ENCODE measurements at places on chromosomes 16 and 17.

- no peak for DNase-seq
- no peaks in the 10 kb centered on the region for H3K4me1 ChIP-seq
- H3K27me3 ChIP-seq: no peaks in the 10 kb centered on the region
- no peaks in the 10 kb centered on the region for H3K36me3 ChIP-seq
- H3K4me3 ChIP-seq: no peak overlapping the region
Measured at GRCh38 chr17:3012926-3013581, 50.4 kb downstream of the OR1D5 start.

- no peaks in the 10 kb centered on the region for H3K4me1 ChIP-seq
- H3K36me3 ChIP-seq: no peaks in the 10 kb centered on the region
- H3K4me3 ChIP-seq: no peak overlapping the region
- DNase-seq: no peak
- peaks cover 22% of the 10 kb centered on the region for H3K27me3 ChIP-seq
- H3K27ac ChIP-seq: no peak overlapping the region
Measured at GRCh38 chr17:74153821-74154430, 49.6 kb upstream of the RPL38 start.

DNA sequence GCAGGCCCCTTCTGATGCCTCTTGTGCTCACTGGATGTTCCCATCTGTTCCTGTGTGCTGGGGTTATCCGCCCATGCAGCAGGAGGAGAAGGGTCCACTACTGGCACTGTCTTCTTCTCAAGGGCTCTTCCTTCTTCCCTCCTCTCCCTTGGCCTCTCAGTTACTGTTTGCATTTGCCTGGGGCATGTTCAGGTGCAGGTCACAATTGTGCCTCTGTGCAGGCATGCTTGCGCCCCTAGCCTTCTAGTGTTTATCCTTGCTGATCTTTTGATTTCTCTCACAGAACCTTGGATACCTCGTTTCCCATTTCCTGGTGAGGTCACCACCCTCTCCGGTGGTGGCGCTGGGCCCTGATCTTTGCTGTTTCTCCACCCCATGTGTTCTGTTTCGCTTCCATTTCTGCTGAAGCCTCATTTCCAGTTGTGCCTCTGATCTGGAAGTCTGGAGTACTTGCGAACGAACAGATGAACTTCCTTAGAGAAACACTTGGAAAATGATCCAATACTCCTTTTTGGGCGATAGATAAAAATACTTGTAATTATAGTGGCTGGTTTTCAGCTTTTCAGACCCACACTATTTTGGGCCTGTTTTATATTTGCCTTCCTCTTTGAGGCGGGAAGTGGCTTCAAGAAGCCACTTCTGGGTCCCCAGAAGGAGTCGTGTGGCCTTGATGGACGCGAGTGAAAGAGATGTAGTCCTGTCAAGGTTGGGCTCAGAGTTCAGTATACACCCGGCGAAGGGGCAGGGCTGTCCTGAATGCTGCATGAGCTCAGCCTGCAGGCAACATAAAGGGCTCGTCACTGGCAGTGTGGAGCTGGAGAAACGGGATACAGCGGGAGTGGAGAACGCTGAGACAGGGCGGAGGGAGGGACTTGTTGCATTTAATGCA, 312.9 kb downstream of the SNX29 start:
- no peak for DNase-seq
- H3K27ac ChIP-seq: peak overlapping the region; percentile 4
- no peaks in the 10 kb centered on the region for H3K27me3 ChIP-seq
- H3K4me3 ChIP-seq: no peak overlapping the region

DNA sequence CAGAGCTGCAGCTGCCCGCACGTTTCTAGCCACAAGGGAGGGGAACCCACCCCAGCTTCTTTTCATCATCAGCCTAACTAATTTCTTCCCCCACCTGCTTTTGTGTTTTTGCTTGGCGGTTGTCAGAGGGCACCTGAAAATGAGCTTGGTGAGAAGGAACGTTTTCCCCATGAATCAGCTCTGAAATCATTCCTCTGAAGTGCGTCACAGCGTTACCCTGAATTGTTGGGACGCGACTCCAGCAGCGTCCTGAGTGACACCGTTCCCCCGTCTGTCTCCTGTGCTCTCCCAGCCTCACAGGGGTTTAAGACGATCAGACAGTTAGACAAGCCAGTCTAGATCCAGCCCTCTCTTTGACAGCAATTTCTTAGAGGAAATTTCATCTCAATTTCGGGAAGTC, 722.9 kb upstream of the EEF2KMT start:
- no peaks in the 10 kb centered on the region for H3K4me1 ChIP-seq
- H3K4me3 ChIP-seq: no peak overlapping the region
- DNase-seq: no peak

GRCh38 chr17:81371910-81372760, 23.1 kb upstream of the BAHCC1 start:
- H3K36me3 ChIP-seq: no peaks in the 10 kb centered on the region
- no peaks in the 10 kb centered on the region for H3K27me3 ChIP-seq

GRCh38 chr17:59115474-59115873, 8.8 kb upstream of the TRIM37 start:
- no peaks in the 10 kb centered on the region for H3K4me1 ChIP-seq
- H3K27me3 ChIP-seq: no peaks in the 10 kb centered on the region
- H3K4me3 ChIP-seq: no peak overlapping the region

- no peak for DNase-seq
- no peak overlapping the region for H3K4me3 ChIP-seq
- no peaks in the 10 kb centered on the region for H3K36me3 ChIP-seq
- H3K27ac ChIP-seq: no peak overlapping the region
Measured at GRCh38 chr17:17347956-17348871, 45.0 kb downstream of the NT5M start.

DNA sequence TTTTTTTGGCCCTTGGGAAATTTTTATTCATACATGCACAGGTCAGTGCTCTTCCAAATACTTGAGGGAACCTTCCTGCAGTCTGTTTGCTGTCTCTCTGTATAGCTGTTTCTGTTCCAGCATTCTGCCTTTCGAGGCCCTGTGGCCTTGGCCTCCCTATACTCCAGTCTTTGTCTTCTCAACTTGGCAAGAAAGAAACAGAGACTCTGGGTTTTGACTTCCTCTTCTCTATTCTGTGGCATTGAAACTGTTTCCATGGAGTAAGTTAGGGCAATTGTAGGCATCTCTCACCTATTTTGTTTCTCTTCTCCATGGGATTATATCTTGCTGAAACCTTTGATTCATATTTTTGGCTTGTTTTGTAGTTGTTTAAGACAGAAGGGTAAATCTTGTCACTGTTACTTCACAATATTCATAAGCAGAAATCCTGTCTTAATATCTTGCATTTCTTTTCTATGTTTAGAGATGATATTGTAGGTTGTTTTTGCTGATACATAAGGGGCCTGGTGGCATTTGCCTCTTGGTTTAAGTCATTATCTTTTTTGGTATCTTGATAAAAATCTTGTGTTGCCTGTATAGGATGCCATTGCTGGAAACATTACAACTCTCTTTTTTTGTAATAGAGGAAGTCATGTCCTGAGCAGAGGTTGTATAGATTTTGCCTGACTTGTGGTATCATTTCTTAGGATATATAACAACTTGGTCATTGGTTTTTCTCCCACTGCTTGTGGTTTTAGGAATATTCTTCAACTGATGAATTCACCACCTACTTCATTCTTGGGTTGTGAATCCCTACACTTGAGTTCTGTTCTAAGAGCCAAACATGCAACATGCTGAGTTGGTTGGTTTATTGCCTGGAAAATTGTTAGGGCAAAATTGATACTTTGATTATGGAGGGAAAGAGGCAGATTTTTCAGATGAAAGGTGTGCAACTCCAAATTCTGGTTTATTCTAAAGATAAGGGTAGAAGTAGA, 168.6 kb downstream of the FTO start:
- H3K4me1 ChIP-seq: no peaks in the 10 kb centered on the region
- no peaks in the 10 kb centered on the region for H3K27me3 ChIP-seq
- H3K27ac ChIP-seq: no peak overlapping the region
- H3K4me3 ChIP-seq: no peak overlapping the region
- no peak for DNase-seq

GRCh38 chr16:4865231-4865860, 18.1 kb downstream of the UBN1 start:
- no peak overlapping the region for H3K27ac ChIP-seq
- DNase-seq: no peak
- no peak overlapping the region for H3K4me3 ChIP-seq
- H3K36me3 ChIP-seq: peaks cover 10% of the 10 kb centered on the region
- peaks cover 13% of the 10 kb centered on the region for H3K4me1 ChIP-seq

DNA sequence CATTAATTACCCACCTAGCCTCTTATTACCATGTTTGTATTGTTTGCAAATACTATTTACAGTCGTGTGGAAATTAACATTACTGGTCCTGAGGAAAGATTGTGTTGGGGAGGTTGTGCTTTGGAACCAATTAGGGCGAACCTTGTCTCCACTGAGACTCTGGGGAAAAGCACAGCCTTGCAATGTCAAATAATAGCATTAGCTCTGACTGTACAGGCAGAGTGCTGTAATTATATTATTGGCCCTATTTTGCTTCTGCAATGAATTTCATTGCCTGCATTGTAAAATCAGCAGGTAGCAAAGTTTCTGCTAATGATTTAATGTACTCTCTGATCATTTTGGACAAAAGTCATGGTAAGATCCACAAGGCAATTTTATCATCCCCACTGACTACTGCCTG, 97.0 kb downstream of the WWOX start:
- no peak for DNase-seq
- peaks cover 10% of the 10 kb centered on the region for H3K4me1 ChIP-seq
- no peak overlapping the region for H3K27ac ChIP-seq
- no peaks in the 10 kb centered on the region for H3K27me3 ChIP-seq
- no peaks in the 10 kb centered on the region for H3K36me3 ChIP-seq

DNA sequence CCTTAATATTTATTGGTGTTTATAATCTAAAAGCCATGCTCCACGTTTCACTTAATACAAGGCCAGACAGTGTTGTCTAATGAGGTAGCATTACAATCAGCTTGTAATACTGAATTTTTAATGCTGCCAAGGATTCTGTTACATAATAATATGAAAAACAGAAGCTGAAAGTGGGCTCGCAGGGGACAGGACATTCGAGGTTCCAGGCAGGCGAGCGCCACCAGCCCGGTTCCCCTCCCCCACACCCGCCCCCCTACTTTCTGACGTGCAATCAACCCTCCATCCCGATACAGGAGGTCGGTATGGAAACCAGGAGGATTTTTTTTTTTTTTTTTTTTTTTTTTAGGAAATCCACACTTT, 6.2 kb upstream of the ZFHX3 start:
- H3K27me3 ChIP-seq: peaks cover 2% of the 10 kb centered on the region
- DNase-seq: no peak
- no peaks in the 10 kb centered on the region for H3K36me3 ChIP-seq
- peaks cover 26% of the 10 kb centered on the region for H3K4me1 ChIP-seq
- H3K4me3 ChIP-seq: no peak overlapping the region

DNA sequence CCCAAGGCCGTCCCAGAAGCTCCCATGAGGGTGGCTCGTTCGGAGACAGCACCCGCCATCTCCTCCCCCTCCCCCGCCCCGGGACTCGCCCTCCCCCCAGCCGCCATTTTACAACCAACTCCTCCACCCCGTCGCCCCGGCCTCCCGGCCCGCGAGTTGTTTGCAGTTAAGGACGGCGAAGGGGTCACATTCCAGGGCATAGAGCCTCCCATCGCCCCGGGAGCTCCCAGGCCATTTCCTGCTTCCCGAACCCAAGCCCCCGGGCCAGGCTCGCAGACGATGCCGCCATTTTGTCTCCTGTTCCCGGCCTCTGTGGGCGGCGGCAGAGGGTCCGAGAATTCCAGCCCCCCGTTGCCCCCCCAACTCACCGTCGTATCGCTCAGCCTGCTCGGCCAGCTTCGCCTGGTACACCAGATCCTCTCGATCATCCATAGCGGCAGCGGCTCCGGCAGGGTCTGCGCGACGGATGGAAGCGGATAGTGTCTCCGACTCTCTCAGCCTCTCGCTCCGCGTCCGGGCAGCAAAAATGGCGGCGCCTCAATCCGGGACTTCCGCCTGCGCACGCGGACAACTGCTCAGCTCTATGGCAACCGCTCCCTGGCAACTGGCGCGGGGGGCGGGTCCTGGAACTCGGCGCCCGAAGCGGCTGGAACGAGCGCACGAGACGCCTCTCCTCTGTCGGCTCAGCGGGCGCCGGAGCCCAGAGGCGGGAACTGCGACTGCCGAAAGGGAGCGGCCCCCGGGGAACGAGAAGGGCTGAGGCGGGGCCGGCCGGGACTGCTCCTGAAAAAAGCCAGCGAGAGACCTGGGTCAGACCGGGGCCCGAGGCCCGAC, at the start of gene YWHAE:
TSS of gene YWHAE (minus strand) at position 544 of the 834 bp plus-strand sequence. CDS start at position 432, 112 bp downstream.
- H3K4me3 ChIP-seq: peak within 1 kb of the TSS; percentile 100
- H3K36me3 ChIP-seq: peaks cover 20% of the 10 kb centered on the region
- H3K27ac ChIP-seq: peak within 1 kb of the TSS; percentile 100

GRCh38 chr17:17507465-17508011, 11.3 kb upstream of the RASD1 start:
- no peaks in the 10 kb centered on the region for H3K27me3 ChIP-seq
- no peak overlapping the region for H3K4me3 ChIP-seq
- H3K4me1 ChIP-seq: peaks cover 5% of the 10 kb centered on the region
- DNase-seq: no peak
- H3K27ac ChIP-seq: no peak overlapping the region

DNA sequence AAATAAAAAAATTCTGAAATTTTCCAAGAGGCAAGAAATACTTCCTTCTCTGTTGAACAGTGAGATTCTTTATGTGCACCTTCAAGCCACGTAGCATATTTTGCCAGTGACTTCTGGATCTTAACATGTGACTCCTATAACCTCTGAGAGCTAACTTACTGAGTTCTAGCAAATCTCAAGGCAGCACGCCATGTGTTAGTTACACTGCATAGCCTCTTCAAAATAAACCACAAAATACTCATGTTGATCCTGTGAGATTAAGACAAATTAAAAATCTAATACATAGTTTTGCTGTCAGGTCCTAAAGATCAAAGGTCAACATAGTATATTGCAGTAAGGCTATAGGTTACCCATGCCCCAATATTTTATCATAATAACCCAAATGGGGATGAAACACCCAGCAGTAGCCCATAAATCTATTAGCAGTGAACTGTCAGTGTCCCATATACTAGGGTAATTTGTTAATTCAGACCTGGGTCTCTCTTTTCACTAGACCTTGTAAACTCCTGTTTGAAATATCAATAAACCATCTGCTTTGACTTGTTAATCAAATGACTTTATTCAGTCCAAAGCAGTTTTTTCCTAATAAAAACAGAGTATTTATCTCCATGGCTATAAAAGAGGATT, 343.1 kb downstream of the ZFHX3 start:
- peaks cover 3% of the 10 kb centered on the region for H3K36me3 ChIP-seq
- peaks cover 9% of the 10 kb centered on the region for H3K4me1 ChIP-seq
- H3K4me3 ChIP-seq: no peak overlapping the region

GRCh38 chr17:44766409-44767038, 7.7 kb downstream of the ADAM11 start:
- no peaks in the 10 kb centered on the region for H3K36me3 ChIP-seq
- H3K27ac ChIP-seq: no peak overlapping the region
- peaks cover 4% of the 10 kb centered on the region for H3K27me3 ChIP-seq
- H3K4me1 ChIP-seq: no peaks in the 10 kb centered on the region
- no peak for DNase-seq

- no peak for DNase-seq
- no peaks in the 10 kb centered on the region for H3K36me3 ChIP-seq
- H3K4me1 ChIP-seq: peaks cover 5% of the 10 kb centered on the region
- H3K4me3 ChIP-seq: no peak overlapping the region
- no peak overlapping the region for H3K27ac ChIP-seq
Measured at GRCh38 chr17:50317121-50317520, 28.8 kb upstream of the XYLT2 start.

- peaks cover 16% of the 10 kb centered on the region for H3K36me3 ChIP-seq
- no peaks in the 10 kb centered on the region for H3K27me3 ChIP-seq
- H3K27ac ChIP-seq: no peak overlapping the region
- no peaks in the 10 kb centered on the region for H3K4me1 ChIP-seq
- DNase-seq: no peak
- no peak overlapping the region for H3K4me3 ChIP-seq
Measured at GRCh38 chr16:68194251-68194650, 41.7 kb downstream of the ESRP2 start.
